D341Med (cell line): ENCODE measurements at places on chromosomes 2 and 18.
A peak's percentile ranks its signal among the peaks of the same experiment; 100 is the strongest.

DNA sequence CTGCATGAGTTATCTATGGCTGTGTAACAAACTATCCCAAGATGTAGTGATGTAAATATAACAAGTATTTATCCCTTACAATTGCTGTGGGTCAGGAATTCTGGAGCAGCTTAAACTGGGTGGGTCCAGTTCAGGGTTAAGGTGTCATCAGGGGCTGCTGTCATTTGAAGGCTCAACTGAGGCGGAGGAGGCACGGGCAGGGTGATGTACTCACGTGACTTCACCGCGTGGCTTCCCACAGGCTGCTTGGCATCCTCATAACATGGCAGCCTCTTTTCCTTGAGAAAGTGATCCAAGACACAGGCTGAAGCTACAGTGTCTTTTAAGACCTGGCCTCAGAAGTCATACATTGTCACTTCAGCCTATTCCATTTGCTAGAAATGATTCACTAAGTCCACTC is 125.8 kb downstream of the PTGR3 start:
- no peak for DNase-seq

- no peak for DNase-seq
Measured at GRCh38 chr2:207363761-207364290, 165.9 kb upstream of the CREB1 start.

DNA sequence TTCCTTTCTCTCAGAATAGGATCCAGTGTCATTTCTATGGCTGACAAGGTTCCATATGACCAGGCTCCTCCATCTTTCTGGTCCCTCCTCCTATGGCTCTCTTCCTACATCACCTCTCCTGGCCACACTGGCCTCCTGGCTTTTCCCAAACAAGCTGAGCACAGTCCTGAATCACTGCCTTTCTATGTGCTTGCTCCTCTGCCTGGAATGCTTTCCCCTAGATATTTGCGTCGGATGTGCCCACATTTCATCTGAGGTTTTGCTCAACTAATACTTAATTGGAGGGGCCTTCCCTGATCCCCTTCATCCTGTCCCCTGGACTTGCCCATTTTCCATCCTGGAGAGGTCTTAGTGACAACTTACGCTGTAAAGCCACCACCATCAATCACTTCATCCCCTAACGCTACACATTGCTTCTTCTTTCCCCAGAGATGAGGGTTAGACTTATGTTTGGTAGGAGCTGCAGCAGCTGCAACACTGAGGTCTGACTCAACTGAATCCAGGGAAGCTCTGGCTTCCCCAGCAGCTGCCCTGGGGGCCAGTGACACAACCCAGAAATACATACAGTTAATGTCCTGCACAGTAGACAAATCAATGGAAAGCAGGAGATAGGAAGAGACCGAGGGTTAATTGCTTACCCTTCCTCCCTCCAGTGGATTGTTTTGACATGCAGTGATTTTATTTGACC is 42.9 kb downstream of the QPCT start:
- DNase-seq = no peak

DNA sequence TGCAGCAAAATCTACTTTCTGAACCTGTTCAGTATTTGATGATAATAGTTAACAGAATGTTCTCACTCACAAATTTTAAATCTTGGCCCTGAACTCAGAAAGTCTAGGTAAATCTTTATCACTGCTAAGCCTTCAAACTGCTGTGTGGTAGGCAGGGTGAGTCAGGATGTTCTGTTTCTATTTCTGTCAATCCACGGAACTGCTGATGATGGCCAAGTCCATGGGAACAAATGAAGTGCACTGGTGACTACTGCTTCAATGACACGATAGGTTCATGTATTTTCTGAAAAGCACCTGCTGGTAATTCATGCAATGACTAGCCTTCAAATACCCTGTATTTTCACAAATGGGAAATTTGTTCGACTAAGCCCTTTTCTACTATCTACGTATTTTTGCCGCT is 14.2 kb downstream of the NIFK start:
- DNase-seq = no peak

DNA sequence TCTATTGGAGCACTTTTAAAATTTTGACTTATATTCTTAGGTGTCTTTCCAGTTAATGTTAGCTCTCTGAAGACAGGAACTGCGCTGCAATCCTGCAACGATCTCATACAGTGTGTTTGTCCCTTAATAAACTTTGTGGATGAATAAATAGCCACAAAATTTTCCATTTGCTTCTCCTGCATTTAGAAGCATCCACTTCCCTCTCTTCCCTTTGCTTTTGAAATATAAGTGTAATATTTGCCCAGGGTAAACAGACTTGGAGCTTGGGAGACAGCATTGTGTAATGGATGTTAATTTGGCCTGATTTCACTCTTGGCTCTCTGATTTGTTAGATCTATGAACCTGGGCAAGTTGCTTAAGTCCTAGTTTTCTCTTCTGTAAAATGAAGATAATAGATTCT is 58.2 kb upstream of the CD28 start:
- no peak for DNase-seq

- DNase-seq = no peak
Measured at GRCh38 chr2:186611526-186611925, 21.7 kb downstream of the ITGAV start.

DNA sequence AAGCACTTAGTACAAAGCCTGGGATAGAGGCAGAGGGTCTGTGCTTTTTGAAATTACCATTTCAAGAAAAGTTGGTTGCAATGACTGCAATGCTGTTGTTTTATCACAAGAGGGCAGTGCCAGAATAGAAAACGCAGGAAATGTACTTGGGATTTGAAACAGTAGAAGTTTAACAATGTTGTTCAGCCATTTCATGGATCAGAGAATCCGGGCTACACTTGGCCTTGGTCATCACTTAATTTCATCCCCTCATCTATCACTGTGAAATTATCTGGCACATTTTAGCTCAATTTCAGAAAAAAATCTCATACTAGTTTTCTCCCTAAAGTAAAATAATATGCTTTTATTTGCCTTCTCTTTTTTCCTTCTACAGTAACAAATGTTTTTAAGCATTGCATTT is 70.8 kb downstream of the RAPGEF4 start:
- peak; percentile 48 for DNase-seq

GRCh38 chr18:46250084-46250811 is 146.1 kb downstream of the HAUS1 start:
- DNase-seq = no peak

GRCh38 chr2:209505410-209505809 is 81.6 kb downstream of the MAP2 start:
- DNase-seq = no peak

DNA sequence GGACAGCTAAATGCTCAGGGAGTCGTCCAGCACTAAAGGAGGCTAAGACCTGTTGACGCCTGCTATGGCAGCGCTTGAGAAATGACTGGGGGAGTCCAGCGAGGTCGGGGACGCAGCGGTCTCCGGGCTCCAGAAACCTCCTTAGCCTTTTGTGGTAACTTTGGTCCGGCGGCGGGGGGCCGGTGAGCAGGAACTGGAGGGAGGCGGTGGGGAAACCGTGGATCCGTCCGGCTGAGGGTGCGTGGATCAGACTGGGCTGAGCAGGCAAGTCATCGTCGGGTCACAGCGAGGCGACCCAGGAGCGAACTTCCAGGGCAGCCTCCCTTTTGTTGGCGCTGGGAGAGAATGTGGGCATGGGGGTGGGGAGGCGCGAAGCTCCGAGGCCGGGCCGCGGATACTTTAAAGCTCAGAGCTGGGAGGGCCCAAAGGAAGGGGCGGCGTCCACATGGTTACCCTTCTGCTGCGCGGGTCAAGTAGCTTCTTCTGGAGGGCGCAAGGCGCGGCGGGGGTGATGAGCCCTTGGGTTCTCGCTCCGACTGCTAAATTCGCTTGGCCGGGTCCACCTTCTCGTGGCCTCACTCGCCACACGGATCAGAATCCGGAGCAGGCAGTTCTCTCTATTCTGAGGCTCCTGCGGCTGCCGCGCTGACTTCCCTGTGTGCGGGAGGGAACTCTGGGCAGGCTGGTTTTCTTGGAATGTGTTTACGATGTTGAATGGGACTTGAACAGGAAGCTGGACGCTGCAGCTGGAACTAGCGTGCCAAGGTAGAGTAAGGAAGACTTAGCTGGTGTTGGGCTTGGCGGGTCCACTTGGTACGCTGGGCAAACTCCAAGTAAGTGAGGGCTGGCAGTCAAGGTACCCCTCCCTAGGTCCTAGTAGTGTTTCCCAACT is 920 bp downstream of the GULP1 start:
- peak; percentile 32 for DNase-seq

GRCh38 chr18:3262234-3263131 is 550 bp downstream of the MYL12B start:
- DNase-seq = peak; percentile 68

DNA sequence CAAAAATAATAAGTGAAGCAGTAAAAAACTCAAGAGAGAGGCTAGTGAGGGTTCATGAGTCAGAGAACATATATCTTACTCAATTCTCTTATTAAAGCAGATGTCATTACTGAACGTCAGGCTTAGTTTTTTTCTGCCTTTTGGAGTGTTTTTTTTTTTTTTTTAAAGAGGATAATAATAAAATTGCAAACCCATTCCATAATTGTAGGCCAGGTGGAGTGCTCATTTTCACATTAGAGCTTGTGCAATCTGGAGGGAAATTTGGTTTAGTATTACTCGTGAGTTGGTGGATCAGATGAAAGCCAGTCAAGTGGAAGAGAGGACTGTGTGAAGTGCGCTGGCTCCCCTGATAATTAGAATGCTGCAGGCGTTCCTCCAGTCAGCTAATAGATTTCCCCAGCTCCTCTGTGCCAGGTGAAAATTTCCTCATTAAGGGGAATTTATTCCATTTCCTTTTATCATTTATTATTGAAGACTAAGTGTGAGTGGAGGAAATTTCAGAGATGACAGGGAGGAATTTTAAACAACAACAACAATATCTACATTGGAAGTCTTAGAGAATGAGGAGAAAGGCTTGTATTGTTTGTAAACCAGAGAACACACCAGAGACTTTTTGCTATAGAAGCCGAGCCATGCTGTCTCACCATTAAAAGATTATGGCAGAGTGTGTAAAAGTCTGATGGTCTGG is 74.6 kb downstream of the CPS1 start:
- DNase-seq = peak; percentile 50

DNA sequence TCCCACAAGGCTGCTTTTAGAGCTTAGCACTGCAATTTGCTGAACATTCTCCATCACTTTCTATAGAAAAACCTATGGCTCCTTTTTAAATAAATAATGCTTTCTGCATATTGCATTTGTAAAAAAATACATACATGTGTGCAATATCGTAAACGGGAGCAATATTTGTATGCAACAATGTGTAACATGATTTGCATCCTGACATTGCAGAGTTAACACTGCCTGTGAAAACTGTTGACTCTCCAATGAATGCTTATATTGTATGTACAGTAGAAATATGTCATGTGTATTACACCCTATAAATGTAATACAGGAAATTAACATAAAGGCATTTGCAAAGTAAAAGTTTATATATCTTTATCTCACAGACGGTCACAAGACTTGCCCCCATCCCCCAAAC is 135.0 kb upstream of the PIEZO2 start:
- no peak for DNase-seq

- DNase-seq = no peak
Measured at GRCh38 chr2:111626037-111626864, 257.7 kb downstream of the ANAPC1 start.

- DNase-seq = no peak
Measured at GRCh38 chr18:58866066-58866772, 1.5 kb downstream of the ZNF532 start.

DNA sequence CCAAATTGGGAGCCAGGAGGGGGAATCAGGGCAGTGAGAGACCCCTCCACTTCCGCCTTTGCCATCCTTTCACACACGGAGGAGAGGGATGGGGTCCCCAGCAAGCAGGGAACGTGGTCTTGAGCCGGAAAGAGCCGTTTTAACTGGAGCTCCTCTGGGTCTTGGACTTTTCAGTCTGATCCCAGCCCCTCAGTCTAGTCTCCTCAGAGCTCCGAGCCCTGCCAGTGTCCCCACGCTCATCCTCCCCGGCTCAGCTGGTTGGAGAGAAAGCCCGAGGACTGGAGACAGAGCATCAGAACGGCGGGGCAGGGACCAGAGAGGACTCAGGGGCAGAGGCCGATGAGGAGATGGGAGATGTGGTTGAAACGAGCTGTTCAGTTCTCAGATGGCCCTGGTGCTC is 26.1 kb upstream of the OTOF start:
- DNase-seq = no peak

DNA sequence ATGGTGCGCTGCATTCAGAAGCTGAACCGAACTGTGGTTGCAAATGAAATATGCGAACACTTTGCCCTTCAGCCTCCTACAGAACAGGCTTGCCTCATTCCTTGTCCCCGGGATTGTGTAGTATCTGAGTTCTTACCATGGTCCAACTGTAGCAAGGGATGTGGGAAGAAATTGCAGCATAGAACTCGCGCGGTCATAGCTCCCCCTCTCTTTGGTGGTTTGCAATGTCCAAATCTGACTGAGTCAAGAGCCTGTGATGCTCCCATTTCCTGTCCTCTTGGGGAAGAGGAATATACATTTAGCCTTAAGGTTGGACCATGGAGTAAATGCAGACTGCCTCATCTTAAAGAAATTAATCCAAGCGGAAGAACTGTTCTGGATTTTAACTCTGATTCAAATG is 291.4 kb downstream of the THSD7B start:
- no peak for DNase-seq

- no peak for DNase-seq
Measured at GRCh38 chr2:68915393-68915792, 37.3 kb downstream of the GKN2 start.

GRCh38 chr2:137950238-137950637 is 14.0 kb upstream of the HNMT start:
- no peak for DNase-seq

DNA sequence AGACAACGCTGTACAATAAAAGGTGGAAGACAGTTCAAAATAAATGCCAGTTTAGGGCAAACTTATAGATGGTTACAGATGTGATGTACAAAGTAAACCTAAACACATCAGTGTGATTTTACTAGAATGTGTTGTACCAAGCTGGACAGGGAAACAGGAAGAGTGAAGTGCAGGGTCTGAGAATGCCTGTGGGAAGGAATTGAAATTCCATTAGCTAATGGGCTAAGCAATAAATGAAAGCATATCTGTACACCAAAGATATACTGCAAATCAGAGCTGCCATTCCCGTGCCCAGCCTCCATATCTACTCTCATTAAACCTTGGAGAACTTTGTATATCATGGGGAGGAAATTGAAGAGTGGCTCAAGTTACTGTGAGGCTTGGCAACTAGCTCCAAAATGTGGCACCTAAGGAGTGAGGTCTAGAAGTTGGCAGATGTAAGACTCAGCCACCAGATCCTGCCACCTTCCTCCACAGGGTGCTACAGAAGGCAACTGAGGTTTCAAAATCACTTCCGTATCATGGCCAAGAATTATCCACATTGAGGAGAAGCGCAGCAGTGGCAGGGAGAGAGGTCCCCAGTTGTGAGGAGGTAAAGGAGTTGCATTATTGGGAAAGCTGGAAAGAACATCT is 277.8 kb downstream of the TCF4 start:
- no peak for DNase-seq
